ENCODE measurements at places on chromosomes 7 and 10.

DNA sequence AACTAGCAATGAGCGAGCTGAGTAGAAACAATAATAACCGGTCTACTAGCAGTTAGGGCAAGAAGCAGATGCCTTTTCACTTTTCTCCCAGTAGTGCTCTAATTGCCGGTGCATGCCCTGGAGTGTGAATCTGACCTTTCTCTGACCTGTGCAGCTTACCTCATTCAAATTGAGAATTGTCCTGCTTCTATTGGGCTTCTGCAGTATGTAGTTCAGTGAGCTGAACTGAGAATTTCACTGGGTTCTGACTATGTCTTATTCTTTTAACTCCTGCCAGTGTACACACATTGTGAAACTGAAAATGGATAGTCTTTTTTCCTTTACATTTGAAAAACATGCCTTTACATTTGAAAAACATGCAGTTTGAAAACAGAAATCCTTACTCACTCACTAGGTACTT lies 157.9 kb upstream of the GRM3 start:
- no peak for DNase-seq

DNA sequence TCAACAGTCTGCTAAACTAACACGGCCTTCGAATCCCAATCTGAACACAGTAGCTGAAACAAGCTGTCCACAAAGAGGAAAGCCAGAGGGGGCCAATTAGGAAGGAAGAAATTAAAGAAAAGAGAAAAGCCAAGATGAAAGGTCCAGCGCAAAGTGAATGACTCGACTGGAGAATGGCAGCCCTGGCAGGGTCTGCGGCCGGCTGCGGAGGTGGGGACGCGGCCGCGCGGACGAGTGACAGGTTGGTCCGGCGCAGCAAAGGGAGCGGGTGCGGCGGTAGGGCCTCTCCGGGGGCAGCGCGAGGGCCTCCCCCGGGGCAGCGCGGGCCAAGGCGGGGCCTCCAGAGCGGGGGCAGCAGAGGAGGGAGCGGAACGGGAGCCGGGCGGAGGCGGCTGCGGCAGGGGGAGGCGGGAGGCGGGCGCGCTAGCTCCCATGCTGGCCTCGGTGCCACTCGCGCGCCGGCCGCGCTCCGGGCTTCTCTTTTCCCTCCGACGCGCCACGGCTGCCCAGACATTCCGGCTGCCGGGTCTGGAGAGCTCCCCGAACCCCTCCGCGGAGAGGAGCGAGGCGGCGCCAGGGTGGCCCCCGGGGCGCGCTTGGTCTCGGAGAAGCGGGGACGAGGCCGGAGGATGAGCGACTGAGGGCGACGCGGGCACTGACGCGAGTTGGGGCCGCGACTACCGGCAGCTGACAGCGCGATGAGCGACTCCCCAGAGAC lies at the start of gene VWC2:
Gene VWC2, plus strand, starts transcription at position 421 of the 718 bp plus-strand sequence. CDS start 1,798 bp downstream, outside the sequence.
- peak; percentile 66 for DNase-seq

DNA sequence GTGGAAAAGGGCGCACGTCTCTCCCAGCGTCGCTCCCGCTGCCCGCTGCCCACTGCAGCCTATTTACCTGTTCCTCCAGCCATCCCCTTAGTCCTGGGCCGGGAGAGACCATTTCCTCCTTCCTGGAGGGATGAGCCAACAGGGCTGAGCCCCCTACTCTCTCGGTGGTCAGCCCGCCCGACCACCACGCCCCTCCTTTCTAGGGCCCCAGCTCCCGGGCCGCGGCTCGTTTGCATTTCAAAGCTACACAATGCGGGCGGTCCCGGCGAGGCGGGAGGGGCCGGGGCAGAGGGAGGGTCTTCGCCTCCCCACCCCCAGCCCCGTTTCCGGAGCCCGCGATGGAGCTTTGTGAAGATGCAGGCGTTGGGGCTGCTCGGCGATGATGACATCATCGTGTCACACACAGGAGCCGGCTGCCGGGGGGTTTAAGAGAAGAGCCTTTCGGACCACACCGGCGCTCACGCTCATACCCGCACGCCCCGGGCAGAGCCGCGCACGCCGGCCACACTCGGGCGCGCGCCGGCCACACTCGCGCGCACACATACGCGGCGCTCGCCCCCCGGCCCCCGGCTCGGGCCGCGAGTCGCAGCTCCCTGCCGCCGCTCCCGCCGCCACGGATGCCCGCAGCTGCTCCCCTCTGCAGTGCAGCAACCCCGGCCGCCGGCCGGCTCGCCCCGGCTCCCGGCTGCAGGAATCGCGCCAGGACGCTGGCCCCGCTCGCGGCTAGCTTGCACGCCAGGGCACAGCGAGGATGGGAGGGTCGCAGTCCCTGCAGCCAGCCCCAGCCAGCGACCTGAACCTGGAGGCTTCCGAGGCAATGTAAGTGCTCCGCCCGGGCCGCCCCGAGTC lies 107.7 kb upstream of the BTBD16 start:
- DNase-seq: no peak

- no peak for DNase-seq
These were observed 114.0 kb downstream of the BMPER start for GRCh38 chr7:34019301-34019790.

GRCh38 chr7:55211726-55212125 lies 153.4 kb upstream of the LANCL2 start:
- no peak for DNase-seq

DNA sequence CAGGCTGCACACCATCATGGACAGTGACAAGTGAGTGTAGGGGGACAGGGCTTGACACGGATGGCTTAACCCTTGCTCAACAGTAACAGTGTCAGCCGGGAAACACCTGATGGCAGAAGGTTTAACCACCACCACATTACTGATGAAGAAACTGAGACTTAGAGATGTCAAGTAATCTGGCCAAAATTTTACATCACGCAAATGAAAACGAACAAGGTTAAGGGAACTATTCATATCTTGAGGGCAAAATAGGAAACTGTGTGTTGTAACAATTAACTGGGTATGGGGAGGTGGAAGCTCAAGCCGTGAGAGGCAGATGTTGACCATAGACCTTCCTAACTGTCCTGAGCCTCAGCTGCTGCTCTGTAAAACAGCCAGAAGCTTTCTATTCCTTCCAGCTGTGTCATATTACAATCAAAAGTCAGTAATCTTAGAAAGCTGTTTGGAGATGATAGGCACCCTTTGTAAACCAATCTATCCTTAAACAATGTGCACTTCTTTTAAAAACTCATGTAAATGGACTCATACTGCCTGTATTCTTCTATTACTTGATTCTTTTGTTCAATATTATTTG lies 68.4 kb downstream of the ABCC2 start:
- DNase-seq: no peak
